ENCODE measurements at places on chromosomes 1 and 21.

GRCh38 chr1:192363177-192363576 is 46.4 kb downstream of the RGS21 start:
- DNase-seq = no peak

DNA sequence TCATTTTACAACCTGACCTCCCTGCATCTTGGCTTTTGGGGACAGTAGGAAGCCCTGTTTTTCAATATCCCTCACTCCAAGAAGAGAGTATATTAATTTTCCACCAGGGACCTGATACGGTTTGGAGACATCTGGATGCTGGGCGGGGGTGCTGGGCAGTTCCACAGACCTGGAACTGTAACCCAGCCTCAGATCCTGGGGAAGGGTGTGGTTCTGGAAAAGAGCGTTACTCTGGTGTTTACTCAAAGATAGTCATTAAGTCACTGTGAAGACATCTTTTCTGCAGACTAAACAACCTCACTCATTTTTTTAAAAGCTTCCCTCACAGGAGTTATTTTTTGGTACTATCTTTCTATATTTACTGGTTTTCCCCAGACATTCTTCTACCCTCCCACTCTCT is 189.8 kb downstream of the CLIC6 start:
- no peak for DNase-seq

DNA sequence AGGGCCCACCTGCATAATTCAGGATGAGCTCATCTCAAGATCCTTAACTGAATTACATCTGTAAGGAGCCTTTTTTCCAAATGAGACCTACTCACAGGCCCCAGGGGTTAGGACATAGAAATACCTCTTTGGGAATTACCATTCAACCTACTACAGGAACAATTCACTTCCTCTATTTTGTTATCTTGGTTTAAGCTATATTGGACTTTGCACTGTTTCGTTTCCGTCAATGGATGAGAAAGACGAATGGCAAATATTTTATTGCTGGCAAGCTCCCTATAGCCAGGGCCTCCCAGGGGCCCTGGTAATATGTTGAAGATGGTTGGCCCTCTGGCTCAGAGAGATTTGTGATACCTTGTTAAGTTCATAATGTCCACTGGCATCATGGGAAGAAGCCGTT is 384.2 kb upstream of the DUSP10 start:
- no peak for DNase-seq

DNA sequence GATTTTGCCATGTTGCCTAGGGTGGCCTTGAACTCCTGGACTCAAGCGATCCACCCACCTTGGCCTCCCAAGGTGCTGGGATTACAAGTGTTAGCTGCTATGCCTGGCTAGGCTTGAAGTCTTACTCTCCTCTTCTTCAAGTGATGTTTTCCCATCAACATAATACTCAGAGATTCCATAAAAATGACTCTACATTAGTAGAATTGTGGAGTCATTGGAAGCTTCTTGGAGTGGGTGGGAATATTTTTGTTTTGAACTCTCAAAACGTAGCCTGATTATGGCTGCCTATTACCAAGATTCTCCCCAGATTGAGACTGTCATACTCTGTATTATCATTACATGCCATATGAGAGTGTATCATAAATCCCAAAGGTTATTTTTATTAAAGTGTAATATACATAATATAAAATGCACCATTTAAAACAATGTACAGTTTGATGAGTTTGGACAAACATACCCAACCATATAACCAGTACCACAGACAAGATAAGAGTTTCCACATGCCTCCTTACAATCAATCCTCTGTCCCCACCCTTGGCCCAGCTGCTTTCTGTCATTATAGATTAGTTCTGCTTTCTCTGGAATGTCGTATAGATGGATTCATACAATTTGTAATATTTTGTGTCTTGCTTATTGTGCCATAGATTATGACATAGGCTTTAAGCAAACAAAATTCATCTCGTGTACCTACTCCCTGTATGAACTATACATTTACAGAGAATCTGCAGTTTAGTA is 8.0 kb upstream of the DNM3 start:
- peak; percentile 49 for DNase-seq

DNA sequence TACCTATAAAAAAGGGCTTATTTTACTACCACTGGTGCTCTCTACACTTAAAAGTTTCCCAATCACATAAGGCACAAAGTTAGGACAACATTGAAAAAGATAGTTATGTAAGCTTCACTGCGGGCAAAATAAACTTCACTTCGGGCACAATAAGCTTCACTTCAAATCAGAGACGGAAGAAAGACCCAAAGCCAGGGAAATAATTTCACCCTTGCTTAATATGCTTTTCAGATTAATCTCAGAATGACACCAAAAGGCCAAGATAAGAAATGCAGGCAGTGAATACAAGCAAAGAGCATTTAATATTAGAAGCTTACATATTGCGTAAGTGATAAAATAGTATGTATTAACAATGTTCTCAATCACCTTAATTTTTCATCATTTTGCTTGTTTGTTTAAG is 444.2 kb downstream of the SETD4 start:
- DNase-seq = peak; percentile 78

GRCh38 chr21:8997011-8997440 is 1524.4 kb upstream of the TPTE start:
- DNase-seq = no peak

DNA sequence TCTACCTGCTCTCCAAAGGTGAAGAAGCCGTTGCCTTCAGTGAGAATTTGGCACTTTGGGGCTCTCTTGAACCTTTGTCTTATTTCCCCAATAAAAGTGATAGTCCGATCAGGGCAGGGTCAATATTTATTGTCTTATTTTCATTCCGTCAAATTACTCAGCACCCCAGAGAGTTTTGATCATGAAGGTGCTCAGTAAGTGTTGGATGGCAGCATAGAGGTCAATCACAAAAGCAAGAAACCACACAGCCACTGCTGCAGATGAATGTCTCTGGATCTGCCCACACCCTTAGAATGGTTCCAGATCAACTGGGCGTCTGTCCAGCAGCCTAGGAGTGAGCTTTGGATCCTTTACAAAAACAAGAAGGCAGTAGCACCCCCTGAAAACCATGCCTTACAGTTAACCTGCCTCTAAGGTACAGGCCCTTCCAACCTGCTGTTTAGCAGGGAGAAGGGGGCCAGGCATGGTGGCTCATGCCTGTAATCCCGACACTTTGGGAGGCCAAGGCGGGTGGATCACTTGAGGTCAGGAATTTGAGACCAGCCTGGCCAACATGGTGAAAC is 97.3 kb downstream of the PSMG1 start:
- DNase-seq = no peak

GRCh38 chr1:151723726-151724370 is 2.5 kb downstream of the RIIAD1 start:
- DNase-seq = no peak

DNA sequence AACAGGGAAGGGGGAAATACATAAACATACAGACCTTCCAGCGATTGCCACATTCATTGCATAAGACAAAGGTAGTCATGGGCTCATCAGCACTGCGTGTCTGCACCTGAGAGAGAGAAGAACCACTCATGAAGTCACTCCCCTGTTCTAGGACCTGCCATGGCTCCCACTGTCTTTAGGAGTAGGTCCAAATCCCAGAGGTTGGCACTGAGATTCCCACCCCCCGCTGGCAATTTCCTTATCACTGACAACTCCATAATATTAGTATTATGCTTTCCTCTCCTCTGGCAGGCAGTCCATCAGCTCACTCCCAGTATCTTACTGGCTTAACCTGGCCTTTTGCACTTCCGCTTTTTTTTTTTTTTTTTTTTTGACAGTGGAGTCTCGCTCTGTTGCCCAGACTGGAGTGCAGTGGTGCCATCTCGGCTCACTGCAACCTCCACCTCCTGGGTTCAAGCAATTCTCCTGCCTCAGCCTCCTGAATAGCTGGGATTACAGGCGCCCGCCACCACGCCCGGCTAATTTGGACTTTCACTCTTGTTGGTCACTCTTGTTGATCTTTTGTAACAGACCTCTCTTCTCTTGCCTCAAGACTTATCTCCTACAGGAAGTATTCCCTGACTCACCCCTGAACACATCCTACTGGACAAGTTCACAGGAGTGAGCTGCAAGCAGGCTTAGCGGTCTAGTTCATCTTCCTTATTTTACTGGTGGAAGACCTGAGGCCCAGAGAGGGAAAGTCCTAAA is 14.8 kb upstream of the ZNF436 start:
- no peak for DNase-seq

DNA sequence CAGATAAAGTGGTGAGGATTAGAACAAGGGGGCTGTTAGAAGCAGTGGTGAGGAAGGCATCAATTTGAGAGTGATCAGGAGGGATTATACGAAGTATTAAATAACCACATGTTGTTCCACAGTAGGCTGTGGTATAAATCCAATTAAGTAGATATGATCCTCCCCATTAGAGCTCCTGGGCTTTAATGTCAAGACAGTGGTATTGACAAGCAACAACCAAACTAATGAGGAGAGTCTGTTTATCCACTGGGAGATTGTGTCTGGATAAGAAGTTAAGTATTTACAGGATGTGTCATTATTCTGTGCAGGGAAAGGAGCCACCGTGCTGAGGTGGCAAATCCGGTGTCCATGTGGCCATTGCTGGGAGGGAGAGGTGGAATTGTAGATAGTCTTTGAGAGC is 5.8 kb downstream of the ACTN2 start:
- DNase-seq = no peak

GRCh38 chr1:203526572-203526971 is 32.6 kb downstream of the OPTC start:
- no peak for DNase-seq

- no peak for DNase-seq
Measured at GRCh38 chr1:209589440-209589839, 5.9 kb downstream of the CAMK1G start.

DNA sequence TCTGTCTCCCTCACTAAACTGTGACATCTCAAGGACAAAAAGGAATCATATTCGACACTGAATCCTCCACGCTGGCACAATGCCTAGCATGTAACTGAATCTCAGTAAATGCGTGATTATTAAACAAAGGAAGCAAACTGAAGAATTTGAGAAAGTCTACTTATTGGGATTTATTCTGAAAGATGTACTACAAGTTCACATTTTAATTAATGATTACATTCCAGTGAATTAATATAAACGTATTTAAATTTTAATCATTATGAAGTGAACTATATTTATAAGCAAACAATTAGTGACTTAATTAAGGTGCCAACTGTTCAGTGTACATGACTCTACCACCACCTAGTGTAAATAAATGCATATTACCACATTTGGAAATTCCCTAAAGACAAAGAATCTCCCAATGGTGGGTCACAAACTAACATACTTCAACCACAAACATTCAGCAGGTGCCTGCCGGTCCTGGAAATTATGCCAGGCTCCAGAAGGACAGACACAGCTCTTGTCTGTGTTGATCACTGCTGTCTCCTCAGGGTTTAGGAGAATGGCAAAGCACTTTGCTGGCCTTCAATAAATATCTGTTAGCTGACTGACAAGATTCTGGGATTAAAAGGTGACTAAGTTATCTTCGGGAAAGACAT is 56.3 kb downstream of the SMYD3 start:
- no peak for DNase-seq

- no peak for DNase-seq
Measured at GRCh38 chr1:58401991-58402390, 144.5 kb downstream of the OMA1 start.

DNA sequence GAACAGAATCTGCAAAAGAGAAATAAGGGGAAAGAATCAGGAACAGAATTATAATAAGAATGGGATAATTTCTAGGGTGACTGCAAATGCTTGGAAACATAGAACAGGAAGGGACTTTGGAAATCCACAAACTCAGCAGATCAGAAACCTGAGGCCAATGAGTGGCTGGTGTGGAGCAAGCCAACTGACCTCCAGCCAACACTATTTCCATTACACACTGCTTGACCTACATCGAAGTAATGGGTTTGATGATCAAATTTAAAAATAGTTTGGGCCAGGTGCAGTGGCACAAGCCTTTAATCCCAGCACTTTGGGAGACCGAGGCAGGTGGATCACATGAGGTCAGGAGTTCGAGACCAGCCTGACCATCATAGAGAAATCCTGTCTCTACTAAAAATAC is 284.9 kb downstream of the GRIK1 start:
- no peak for DNase-seq

GRCh38 chr1:66300972-66301451 is 232.9 kb upstream of the SGIP1 start:
- DNase-seq = peak; percentile 42

DNA sequence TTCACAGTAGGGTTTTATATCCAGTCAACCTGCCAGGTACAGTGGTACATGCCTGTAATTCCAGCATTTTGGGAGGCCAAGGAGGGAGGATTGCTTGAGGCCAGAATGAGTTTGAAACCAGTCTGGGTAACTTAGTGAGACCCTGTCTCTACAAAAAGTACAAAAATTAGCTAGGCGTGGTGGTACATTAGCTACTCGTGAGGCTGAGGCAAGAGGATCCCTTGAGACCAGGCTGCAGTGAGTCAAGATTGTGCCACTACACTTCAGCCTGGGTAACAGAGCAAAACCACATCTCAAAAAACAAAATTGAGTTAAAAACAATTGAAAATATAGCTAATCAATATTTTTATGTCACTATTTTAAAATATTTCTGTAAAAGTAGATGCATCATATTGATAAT is 33.2 kb downstream of the DDI2 start:
- DNase-seq = peak; percentile 6

- DNase-seq = no peak
Measured at GRCh38 chr1:229645324-229645993, 19.4 kb downstream of the URB2 start.

DNA sequence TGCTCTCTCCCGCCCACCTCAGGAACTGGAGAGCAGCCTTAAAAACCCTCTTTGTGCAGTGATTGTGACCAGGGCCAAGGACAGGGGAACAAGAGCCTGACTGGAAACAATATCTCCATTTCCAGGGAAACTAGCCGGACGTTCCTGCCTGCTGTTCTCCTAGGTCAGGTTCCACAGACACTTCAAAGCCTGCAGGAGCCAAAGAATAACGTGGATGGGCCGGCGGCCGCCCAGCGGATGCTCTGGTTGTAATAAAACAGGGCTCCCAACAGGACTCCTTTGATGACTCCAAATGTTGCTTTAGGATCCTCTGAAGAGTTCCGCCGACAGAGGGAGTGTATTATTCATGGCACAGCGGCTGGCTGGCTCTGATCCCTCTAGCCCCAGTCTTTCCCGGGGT is 162.2 kb downstream of the PLXNA2 start:
- DNase-seq = peak; percentile 58

DNA sequence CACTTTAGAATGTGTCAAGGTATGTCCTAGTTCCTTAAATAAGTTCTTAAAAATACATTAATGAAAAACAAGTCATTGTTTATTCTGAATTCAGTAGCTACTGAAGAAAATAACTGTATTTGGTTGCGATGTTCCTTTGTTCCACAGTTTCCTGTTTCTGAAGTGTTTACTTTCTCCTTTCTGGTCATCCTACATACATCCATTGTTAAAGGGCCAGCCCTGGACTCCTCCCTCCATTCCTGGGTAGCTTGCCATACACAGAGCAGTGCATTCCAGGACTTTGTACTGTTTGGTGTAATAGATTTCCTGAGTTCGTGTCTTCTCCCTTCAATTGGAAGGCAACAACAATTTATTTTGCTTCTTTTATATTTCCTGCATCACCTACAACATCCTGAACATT is 845.4 kb upstream of the CXADR start:
- no peak for DNase-seq

GRCh38 chr1:191662746-191663145 is 495.5 kb upstream of the RGS18 start:
- no peak for DNase-seq
